ENCODE measurements at places on chromosomes 5 and 9.

DNA sequence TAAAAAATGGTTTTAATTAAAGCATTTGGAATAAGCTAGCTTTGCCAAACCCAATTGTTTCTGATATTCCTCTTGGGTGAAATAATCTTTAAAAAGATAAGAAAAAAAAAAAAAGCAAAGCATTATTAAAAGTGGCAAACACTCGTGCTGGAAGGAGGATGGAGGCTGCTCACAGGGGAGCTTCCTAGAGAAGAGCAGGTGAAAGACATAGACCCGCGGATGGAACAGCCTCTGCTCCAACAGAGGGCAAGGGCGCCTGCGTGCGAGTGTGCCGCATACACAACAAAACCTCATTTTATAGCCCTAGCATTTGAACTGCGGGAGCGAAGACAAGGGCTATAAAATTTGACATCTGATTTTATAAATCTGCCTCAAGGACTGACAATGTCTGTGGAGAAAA is 33.4 kb upstream of the SLC25A51 start:
- no peak for DNase-seq

DNA sequence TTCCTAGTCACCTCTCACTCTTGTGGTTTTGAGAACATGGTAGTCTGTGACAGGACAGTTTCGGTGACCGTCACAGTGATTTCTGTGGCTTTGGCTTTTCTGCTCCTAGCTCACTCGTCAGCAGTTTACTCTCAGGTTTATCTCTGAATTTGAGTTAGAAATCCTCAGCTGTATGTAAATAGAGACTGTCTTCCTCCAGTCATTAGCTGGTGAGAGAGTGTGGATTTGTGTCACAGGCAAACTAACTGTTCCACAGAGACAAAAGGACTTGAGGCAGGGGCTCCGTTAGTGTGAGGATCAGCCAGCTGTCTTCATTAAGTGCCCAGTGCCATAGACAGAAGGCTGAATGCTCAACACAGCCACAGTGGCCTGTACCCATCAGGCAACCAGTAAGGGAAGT is 131.4 kb downstream of the CD180 start:
- DNase-seq: no peak

GRCh38 chr9:105672711-105673234 is 10.5 kb downstream of the TAL2 start:
- no peak for DNase-seq

GRCh38 chr5:96659170-96659569 is 3.0 kb upstream of the CAST start:
- DNase-seq: no peak

DNA sequence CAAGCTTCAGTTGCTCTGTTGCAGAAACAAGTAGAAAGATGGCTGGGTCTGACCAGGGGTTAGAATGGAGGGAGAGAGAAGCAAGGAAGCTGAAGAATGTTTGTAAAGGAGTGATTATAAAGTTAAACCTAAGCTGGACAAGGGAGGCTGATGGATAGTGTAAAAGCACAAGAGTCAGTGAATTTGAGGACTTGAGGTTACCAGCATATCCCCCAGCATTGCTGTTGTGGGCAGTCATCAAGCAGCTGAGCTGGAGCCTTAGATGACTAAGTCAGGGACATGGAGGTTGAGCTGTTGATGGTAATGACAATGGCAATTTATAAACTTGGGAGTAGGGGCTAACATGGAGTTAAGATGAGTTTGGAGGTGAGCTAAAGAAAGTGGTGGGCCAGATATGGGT is 131.5 kb downstream of the ERCC6L2 start:
- DNase-seq: no peak

DNA sequence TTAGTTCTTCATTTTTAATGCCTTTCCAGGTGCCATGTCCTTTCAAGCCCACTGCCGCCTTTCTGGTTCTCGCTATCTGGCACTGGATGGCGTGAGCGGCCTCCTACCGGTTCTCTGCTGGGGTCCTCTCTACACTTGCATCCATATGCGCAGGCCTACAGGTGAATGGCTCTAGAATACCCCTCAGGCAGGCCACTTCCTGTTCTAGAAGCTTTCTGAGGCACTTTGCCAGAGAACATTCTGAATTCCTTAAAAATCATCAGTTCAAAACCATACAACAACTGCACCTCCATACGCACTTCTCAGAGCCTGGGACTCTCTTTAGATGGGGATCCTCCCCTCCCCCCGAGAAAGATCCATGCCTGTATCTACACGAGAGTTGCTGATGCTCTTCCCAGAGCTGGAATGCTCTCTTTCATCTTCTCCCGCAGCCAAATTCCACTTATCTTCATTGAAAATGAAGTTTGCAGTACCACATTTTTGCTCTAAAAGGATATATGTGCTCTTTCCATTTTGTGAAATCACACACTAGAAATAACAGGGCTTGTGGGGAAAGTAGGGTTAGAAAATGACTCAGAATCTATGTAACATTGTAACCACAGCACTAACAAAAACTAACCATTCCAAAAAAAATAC is 1.4 kb upstream of the LHFPL2 start:
- DNase-seq: no peak
